ENCODE measurements at places on chromosomes 6 and 20.

GRCh38 chr6:151172751-151173150 is 67.0 kb upstream of the AKAP12 start:
- no peak for DNase-seq

DNA sequence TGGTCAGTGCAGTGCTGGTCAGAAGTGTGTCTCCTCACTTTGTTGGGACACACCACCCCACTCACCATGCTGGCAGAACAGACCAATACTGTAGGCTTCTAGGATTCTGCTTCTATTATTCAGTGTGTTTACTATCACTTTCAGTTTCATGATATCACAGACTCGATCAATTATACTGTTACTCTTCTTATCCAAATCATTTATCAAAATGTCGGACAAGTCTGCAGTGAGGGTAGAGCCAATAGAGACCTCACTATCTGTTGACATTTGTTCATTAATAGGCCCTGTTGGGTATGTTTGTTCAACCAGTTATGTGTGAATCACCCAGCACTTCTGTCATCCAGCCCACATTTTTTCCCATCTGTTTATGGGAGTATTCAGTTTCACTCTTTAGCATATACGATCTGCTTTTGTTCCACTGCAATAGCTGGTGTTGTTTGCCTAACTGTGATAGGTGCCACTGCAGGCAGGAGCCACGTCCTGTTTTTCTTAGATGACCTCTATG is 140.1 kb downstream of the NRN1 start:
- DNase-seq, result peak; percentile 46

DNA sequence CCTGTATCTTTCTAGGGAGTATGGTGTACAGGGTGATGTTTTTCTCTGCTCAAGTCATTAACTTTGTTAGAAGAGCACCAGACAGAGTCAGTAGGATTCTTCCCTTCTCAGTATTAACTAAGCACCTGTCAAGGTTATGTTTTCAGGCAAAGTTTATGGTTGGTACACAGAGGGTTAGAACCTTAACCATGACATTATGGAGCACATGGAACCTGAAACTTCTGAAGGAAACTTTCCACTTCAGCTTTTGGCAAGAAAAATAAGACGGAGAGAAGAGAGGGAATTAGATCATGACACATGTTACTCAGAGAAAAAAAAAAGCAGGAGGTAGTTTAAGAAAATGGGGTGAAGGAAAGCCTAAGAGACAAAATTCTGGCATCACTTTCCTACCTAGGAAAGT is 112.9 kb upstream of the PDE7B start:
- DNase-seq, result no peak

GRCh38 chr6:4913705-4914419 is 90.0 kb downstream of the RPP40 start:
- no peak for DNase-seq

GRCh38 chr20:53599044-53599362 is 5.4 kb upstream of the ZNF217 start:
- no peak for DNase-seq

DNA sequence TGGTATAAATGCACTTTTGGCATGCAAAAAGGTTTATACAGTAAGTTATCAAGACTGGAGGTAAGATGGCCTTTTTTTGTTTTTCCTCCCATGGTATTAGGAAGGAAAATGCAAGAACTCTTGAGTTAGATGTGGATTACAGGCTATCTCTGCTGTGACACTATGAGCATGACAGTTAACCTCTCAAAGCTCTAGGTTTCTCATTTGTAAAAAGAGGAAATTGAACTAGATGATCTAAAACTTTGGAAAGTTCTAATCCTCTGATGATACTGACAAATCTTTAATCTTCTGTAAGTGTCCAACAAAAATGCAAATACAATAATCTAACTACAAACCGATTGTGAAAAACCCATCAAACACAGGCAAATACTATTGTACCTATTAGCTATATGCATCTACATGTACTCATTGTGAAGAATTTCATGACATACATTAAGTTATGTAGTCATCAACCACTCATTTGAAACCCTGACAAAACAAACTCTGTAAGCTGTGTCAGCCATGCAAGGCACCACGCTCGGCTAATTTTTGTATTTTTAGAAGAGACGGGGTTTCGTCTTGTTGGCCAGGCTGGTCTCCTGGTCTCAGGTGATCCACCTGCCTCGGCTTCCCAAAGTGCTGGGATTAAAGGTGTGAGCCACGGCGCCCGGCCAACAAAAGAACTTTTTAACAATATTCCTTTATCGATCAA is 4.2 kb downstream of the CDK19 start:
- DNase-seq, result no peak

DNA sequence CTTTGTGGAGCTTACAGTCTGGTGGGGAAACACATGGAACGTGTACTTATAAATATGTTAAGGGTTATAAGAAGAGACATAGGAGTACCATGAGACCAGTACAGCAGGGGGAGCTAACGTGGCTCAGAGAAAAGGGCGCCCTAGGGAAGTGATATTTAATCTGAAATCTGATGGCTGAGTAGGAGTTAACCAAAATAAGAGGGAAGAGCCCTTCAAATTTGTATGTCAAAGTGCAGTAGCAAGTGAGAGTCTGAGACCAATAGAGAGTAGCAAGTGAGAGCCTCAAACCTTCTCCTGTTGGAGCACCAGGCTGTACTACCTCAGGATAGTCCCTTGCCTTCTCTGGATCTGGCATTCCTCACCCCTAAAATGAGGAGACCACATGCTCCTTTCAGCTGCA is 6.1 kb upstream of the PKIG start:
- DNase-seq, result no peak

- no peak for DNase-seq
Observed at GRCh38 chr6:113625850-113626249, 231.3 kb upstream of the MARCKS start.

DNA sequence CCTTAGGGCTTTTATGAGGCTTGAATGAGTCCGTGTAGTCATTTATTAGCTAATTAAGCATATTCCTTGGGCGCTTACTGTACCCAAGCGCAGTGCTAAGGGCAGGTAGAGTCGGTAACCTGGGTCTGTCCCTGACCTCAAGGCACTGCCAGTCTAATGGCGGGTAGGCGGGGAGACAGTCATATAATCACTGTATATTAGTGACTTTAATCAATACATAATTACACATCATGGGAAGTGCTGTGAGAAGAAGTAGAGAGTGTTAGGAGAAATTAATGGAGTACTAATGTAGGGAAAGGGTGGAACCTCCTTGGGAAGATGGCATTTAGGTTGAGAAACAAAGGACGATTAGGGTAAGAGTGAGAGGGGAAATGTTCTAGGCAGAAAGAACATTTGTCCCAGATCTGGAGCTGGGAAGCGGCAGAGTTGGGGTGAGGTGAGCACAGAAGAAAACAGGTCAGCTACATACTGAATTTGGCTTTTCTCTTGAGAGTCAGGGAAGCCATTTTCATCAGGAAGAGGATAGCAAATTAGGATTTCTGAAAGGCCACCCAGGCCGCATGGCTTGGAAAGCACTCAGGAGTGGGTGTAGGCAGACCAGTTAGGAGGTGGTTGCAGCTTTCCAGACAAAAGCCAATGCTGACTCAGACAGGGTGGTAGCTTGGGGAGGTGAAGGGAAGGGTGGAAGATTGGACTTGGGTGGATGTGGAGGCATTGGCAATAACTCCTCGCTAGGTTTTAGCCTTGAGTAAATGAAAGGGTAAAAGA is 954 bp upstream of the BLCAP start:
- no peak for DNase-seq

DNA sequence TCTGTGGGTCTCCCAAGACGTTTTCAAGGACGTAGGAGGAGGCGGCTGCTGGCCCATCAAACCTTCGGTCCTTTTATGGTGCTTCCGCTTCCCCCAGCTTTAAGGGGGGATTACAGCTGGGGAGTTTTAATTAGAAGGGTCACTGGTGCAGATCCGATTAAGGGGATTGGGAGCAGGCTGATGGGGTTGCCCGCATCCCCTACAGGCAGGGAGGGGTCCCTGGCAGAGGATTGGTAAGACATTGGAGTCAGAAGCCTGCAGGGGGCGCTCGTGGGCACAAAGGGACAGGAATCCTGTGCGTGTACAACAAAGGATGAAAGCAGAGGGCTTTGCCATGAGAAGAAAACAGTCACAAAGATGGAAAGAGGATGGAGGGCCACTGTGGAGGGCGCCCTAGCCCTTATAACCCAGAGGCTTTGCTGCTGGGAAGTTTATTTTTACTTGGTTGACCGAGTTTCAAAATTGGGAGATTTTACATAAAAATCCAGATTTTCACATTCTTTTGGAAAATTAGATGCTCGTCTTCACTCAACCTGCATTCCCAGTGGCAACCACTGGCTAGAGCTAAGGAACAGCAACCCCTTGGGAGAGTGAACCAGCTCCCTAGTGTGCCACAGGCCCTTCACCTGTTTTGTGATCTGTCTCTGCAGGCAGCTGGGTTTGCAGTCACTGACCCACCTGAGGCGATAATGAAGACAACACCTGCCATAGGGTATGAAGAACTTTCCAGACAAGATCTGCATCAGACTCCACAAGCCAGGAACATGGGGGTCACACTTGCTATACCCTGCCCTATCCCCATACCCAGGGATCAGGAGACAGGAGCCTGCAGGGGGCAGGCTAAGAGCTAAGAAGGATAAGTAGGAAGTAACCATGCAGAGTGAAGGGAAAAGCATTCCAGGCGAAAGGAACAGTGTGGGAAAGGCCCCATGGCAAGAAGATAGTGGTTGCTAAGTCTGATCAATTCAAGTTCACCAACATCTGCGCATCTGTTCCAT is 97.7 kb downstream of the KCNB1 start:
- DNase-seq, result peak; percentile 80

- DNase-seq, result no peak
Observed at GRCh38 chr6:12313992-12314589, 23.9 kb downstream of the EDN1 start.

DNA sequence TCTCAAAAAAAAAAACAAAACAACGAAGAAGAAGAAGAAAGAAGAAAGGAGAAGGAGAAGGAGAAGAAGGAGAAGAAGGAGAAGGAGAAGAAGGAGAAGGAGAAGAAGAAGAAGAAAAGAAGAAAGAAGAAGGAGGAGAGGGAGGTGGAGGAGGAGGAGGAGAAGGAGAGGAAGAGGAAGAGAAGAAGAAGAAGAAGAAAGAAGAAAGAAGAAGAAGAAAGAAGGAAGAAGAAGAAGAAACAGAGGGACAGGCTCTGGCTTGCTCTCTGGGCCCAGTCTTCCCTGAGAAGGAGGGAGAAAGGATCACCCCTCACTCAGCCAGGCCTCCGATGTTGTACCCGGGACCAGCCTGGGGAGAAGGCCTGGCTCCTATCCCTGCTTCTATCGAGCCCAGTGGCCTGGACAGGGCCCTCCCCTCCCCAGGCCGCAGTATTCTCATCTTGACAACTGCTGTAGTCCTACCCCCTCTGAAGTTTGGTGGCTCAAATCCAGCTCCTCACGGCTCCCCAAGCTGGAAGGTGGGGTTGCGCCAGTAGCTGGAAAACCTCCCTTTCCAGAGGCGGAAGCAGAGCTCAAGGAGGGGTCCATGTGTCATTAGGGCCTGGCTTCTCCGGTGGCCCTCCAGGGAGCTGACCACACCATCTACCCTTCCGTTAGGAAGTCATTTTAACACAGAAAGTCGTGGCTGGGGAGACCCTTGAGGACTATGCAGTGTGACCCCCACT is 18.9 kb downstream of the C6orf132 start:
- DNase-seq, result no peak

GRCh38 chr20:35181731-35182130 is 9.9 kb downstream of the PROCR start:
- no peak for DNase-seq

GRCh38 chr6:84278321-84278998 is 51.0 kb upstream of the CEP162 start:
- no peak for DNase-seq

DNA sequence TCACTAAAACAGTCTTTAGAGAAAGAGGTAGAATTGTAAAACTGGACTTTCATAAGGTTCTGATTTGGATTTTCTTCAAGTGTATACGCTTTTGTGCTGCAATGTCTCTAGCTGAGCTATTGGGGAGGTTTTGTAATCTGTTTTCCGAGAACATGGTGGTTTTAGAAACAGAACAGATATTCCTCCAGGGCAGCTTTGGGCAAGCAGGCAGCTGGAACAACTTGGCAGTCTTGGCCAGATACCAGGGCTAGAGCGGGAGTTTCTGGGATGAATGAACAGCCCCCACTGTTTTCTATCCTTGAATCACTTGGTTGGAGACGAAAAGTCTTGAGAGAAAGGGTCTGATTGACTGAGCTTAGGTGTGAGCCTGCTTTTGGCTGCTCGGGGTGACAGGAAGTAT is 17.1 kb upstream of the ARMC2 start:
- DNase-seq, result no peak

GRCh38 chr6:47749757-47750156 is 32.1 kb upstream of the OPN5 start:
- no peak for DNase-seq

- DNase-seq, result no peak
Observed at GRCh38 chr6:81938014-81938856, 185.8 kb upstream of the TENT5A start.

GRCh38 chr6:652865-653264 is 4.0 kb downstream of the HUS1B start:
- DNase-seq, result no peak

DNA sequence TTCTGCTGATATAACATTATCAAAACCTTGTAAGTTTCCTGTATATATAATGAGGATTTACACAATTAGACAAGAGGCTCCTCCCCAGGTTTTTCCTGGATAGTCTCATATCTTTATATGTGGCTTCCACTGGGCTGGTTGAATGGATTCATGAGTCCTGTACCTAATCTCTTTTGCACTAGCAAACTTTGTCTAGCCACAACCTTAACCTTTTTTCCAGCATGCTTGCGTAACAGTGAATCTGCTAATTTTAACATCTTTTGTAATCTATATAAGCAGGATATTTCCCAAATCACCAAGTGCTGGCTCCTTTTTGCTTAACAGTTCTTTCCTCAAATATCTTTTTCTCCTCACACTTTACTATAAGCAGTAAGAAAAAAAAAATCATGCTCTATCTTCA is 153.6 kb downstream of the COL21A1 start:
- DNase-seq, result no peak

- DNase-seq, result peak; percentile 12
Observed at GRCh38 chr20:61953037-61954021, 112.4 kb downstream of the TAF4 start.

- DNase-seq, result no peak
Observed at GRCh38 chr20:34364223-34364506, 1.1 kb downstream of the ITCH start.

GRCh38 chr6:158372574-158372973 is 60.3 kb downstream of the TULP4 start:
- DNase-seq, result no peak
